Naive thymus-derived CD8-positive, alpha-beta T cell (primary cell): ENCODE measurements at places on chromosomes 16 and 17.

DNA sequence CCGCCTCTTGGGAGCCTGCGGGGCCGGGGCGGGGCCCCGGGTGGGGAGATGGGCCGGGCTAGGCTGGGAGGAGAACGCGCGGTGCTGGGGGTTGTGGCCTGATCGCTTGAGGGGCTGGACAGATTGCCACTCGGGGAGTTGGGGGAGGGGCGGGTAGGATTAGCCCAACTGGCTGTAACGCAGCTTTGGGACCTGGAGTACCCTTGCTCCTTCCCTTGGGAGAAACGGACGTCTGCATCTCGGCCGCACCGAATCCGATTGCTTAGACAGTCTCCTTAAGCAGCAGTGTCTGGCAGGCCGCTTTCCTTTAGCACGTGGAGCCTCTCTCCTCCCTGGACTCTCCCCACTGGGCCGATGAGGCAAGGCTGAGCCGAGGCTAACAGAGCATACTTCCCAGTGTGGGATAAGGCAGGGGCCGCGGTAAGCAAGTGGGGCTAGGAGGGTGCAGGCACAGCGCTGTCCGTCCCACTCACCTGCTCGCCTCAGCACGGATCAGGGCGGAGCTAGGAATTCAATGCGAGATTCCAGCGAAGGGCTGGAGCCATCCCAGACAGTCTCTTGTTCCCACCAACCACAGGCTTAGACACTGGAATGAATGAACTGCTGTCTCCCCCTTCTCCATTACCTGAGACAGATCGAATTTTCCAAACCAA lies 540 bp upstream of the ACLY start:
- no peak for DNase-seq

DNA sequence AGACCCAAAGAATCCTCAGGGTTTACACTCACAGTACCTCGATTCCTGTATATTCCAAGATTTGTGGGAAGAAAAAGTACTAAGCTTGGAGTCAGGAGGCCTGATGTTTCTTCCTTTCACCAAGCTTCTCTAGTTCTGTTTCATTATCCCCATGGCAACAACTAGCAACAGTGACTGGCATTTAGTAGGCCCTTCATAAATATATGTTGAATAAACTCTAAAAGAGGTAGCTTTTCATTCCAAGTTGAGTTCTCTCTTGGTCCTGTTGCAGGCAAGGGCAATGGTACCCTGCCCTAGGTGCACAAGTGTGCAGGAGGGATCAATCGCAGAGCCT lies 527 bp upstream of the UBE2Z start:
- DNase-seq, result no peak

- DNase-seq, result no peak
Measured at GRCh38 chr17:65626451-65626850, 65.0 kb upstream of the AXIN2 start.

DNA sequence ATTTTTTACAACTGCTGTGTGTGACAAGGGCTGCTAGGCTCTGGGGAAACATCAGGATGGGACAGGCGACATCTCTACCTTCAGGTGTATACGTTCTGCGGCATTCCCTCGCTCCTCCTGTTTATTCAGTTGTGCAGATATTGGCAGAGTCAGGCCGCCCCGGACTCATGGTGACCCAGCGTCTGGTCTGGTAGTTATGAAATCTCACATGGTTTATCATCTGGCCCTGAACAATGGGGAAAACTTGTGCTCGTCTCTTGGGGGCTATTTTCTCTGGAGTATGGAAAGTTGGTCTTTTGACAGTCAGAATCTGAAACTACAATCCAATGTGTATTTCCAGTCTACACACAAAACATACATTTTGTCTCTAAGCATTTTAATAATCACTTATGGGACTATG lies 3.3 kb downstream of the MARCHF10 start:
- no peak for DNase-seq

GRCh38 chr16:10616756-10617640 lies 36.6 kb upstream of the EMP2 start:
- DNase-seq, result no peak
